NCI-H524 treated with DMSO at 0.1 percent for 48 hours (cell line): ENCODE measurements at places on chromosomes 6 and 20.
A peak's percentile ranks its signal among the peaks of the same experiment; 100 is the strongest.

GRCh38 chr6:20434766-20435165 is 33.1 kb downstream of the E2F3 start:
- DNase-seq = no peak

DNA sequence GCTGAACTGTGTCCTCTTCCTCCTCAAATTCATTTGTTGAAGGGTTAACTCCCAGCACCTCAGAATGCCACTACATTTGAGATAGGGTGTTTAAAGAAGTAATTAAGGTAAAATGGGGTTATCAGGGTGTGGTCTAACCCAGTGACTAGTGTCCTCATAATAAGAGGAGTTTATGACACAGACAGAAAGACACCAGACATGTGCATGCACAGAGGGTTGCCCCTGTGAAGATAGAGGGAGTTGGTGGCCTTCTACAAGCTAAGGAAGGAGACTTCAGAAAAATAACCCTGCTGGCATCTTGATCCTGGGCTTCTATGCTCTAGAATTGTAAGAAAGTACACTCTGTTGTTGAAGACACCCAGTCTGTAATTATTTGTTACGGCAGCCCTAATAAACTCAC is 24.9 kb upstream of the EDN1 start:
- DNase-seq = no peak

DNA sequence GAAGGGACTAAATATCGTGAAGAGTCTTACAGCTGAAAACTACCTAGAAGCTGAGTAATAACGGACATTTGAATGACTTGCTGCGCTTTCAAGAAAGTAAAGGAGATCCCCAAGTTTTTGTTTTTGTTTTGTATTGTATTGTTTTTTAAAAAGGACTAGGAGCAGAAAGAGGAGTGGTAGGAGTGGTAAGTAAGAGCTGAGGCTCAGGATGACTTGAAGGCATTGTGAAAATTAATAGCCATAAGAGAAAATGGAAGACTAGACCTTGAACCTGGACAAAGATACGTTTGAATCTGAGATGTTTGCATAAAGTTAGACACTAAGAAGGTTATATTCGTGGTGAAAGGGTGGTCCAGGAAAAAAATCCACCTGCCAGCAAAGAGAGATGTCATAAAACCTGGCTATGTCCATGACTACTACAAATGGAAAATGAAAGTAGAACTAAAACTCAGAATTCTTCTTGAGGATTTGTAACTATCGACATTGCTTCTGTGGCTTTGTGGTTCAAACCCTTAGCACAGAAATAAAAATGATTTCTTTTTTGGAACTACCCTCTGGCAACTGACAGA is 824.8 kb upstream of the FLRT3 start:
- DNase-seq = no peak

DNA sequence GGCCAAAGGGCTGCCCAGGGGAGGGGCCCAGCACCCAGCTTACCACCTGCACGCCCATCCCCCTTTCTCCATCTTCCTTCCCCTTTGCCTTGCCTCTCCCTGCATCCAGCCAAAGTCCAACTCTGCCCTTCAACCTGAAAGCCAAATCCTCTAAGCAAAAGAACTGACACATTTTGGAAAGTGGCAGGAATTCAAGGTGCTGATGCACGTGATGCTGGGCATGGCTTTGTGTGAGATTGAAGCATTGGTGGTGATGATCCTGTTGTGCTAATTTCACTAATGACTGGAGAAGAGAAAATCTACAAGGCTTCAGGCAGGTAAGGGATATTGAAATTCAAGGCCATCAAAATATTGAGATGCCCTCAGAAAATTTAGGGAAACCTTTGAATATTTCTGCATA is 23.3 kb downstream of the SYNDIG1 start:
- no peak for DNase-seq

GRCh38 chr6:52420668-52421358 is 671 bp downstream of the EFHC1 start:
- DNase-seq = peak; percentile 21
